ENCODE measurements at places on chromosomes 16 and 17.
A peak's percentile ranks its signal among the peaks of the same experiment; 100 is the strongest.

GRCh38 chr17:77451894-77452852 is 311.4 kb downstream of the SEC14L1 start:
- DNase-seq = no peak

GRCh38 chr17:81437191-81437651 is 42.0 kb downstream of the BAHCC1 start:
- DNase-seq = no peak

GRCh38 chr16:52727441-52727840 is 180.5 kb upstream of the TOX3 start:
- no peak for DNase-seq

DNA sequence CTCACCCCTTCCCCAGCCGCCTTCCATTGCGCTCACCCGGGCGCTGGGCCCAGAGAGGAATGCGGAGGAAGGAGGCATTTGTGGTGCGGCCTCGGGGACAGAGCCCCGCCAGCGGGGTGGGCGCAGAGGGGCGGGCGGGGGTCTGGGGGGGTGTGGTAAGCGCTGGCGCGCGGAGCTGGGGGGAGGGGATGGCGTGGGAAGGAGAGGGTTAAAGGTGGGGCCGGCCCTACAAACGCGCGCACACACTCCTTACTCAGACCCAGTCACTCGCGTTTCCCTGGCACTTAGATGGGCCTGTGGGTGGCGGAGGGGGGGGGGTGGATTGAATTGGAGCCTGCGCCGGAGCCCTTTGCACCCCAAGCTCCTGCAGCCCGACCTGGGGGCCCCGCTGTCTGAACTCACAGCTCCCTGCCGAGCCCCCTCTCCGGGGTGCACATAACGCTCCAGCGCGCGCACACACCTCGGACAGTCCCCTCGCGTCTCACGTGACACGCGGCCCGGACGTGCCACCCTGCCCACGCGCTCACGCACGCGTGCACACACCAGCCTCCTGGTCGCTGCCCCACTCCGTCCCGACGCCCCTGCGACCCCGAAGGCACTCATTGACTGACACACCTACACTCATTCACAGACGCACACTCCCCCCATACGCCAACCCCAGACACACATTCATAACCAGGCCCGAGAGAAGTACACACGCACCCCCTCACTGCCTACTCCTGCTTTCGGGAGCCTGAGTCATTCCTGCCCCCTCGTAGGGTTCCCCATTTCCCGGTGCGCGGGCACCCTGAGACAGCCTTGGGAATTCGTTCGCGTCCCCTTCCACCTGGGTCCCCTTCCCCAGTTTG is 844 bp downstream of the TBKBP1 start:
- DNase-seq = peak; percentile 49

GRCh38 chr17:33121272-33121671 is 129.6 kb downstream of the SPACA3 start:
- no peak for DNase-seq

DNA sequence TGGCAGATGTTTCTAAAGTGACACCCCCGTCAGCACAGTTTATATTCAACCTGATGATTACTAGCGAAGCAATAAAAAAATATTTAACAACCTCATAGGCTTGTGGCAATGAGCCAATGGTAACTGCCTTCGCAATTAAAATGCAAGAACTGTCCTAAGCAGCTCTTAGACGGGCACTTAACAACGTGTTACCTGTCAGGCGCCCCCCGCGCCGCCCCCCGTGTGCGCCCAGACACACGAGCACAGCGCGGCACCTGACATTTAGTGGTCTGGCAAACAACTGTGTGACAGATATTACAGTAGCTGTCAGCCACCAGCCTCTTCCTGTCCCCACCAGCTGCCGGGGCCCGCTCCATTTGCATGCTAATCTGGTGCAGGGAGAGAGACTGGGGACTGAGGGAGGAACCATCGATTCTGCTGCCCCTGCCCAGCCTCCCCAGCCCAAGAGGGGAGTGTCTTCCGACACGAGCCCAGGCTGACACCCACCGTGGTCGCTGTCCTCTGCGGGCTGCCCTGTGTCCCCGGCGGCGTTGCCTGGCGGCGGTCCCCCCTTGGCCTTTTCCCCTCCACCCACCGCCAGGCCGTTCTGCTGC is 12.7 kb downstream of the NDUFAF8 start:
- no peak for DNase-seq

DNA sequence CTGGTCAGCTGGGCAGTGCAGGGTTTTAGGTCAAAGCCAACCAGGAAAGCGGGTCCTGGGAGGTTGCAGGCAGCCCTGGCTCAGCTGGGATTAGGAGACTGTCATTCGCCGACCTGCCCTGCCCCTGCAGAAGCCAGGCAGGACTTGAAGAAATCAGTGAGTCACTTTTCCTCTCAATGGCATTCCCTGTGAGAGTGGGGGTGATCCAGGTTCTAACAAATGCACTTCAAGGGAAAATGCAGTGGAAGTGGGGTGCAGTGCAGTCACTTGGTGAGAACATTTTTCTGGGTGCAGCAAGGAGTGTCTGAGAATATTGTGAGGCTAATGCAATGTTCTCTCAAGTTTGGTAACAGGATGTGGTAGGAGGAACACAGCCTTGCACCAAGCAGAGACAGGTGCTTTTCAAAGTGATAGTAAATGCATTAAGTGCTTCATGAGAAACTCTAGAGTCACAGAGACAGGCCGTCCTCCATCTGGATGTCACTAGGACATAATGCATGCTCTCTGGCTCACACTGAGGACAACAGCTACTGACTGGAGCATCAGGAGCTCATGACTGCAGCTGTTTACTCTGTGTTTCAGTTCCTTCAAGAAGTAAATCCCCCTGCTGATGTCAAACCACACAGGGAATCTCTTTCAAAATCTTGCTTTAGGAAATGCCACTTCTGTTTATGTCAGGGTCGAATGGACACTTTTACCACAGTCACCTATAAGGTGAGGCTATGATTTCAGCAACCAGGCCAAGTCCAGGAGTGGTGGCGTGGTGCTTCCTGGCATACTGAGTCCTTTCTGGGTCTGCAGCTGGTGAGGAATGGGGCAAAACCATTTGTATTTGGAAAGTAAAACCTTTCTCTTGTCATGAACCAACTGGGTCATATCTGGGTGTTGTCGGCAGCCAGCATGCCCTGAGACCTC is 16.7 kb downstream of the CDK5R1 start:
- no peak for DNase-seq

DNA sequence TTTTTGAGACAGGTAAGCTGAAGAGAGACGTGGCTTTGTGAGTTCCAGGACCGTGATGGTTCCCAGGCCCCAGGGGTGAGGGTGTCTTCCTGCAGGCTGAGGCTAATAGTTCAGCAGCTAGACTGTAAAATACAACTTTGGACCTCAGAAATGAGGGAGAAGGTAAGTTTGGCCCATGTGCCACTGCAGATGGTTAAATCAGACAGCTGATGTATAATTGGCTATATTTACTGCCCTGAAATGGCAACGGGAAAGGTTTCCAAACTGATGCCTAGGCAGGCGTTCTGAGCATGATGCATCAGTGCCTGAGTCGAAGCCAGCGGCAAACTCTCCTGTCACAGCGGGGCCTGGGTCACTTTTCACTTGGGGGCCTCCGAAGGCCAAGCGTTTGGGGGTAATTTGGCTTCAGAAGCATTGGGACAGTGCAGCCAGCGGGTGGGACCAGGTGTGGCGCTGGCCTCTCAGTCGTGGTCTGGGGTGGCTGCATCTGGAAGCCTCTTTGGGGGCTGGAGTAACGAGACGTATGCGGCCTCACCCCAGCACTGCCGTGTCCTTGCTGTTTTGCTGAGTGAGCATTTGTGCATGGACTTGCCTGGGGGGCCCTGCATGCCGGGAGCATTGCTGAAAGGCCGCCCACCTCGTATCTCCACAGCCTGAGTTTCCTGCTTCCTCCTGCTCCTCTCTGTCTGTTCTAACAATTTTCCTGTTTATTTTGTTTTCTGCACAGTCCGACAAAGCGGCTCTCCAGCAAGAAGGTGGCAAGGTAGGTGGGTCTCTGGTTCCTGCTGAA is 31.2 kb upstream of the CAPN15 start:
- no peak for DNase-seq

DNA sequence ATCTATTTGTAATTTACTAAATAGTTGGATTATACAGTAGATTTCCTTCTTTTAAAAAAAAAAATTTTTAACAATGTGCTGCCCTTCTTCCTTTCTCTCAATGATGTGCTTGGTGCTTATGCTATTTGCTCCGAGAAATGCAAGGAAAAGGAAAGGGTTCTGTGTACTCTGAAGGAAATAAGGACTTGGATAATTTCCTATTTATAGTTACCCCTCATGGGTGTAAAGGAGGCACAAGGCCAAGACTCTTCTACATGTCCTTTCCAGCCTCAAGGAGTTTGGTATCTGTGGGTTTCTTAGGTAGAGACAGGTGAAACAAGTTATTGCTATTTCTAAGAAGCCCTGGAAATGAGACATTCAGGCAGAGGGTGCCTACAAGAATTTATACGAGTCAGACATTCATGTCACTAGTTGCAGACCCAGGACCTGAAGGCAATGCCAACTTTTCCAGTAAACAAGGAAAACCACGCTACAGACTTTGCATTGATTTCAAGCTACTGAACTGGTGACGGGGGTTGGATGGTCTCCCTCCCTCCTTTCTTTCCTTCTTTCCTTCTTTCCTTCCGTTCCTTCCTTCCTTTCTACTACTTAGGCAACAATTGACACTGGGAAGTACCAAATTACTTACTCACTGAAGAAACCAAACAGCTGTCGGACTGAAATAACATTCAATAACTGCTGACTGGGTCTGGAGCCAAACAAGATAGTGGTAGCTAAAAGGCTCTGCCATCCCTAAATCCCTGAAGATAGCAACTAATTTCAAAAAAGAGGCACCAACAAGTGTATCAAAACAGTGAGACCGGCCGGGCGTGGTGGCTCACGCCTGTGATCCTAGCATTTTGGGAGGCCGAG is 33.8 kb upstream of the GHDC start:
- no peak for DNase-seq

GRCh38 chr16:15141586-15141985 is 47.5 kb upstream of the RRN3 start:
- no peak for DNase-seq

DNA sequence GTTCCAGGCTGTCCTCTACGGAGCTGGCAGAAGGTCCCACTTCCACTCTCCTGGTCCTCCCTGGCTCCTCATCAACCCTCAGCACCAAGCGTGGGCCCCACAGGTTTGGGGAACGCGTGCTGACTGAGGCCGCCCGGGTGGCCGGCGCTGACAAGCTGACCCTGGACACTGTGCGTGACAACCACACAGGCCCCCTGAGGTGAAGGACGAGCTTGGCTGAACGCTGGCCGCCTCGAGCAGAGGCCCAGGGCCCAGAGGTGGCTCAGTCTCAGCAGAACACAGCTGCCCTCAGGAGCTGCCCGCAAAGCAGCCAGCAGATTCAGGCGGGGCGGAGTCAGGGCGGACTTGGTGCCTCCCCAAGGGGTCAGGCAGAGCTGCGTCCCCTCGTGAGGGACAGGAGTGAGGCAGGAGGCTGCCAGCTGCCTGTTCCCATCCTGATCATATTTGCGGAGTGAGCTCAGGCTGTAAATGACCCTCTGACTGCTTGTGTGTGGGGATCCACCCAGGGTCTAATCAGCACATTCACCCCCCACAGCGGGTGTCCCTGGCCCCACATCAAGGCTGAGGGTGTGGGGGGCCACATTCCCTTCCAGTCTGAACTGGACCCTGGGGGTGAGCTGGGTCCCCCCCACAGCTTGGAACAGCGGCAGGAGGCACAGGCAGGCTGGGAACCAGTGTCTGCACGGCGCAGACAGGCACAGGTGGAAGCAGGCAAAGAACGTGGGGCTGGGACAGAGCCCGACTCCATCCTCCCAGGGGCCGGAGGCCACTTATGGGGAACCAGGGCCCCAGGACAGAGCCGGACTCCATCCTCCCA is 105.1 kb upstream of the METRNL start:
- DNase-seq = no peak

DNA sequence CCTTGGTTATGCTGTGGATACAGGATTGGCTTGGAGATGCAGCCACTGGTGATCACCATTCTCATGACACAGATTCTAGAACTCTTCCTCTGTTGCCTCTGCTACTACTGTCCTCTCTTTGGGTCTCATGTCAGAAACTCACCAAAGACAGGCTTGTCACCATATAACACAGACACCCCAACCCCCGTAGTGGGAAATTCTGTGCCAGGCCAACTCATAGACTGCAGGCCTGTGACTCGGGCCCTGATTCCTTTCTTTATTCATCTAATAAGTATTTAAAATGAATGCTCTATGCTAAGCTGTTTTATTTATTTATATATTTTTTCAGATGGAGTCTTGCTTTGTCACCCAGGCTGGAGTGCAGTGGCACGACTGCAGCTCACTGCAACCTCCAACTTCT is 9.5 kb downstream of the CYB5D2 start:
- no peak for DNase-seq

- DNase-seq = no peak
These were observed 1.7 kb downstream of the METRNL start for GRCh38 chr17:83080858-83081683.

DNA sequence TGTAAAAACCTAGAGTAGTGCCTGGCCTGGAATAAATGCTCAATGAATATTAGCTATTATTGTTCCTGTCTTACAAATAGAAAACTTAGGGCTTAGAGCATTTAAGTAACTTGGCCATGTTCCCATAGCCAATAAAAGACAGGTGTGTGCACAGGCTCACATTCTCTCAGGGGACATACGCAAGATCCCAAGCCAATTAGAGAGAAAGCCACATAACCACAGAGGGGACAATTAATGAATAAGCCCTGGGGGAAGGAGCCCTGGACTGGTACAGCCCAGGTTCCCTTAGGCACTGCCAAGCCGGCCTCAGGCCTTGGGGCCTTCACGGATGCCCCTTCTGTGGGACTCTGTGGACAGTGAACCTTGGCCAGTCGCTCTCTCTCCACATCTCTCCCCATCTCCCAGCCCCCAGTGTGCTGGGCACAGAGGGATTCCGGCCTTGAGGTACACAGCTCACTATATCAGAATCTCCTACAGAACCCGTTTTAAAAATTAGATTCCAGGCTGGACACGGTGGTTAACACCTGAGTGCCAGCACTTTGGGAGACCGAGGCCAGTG is 27.3 kb upstream of the ABCC12 start:
- DNase-seq = no peak

GRCh38 chr16:29962344-29962994 is 590 bp downstream of the TMEM219 start:
- no peak for DNase-seq

- DNase-seq = no peak
These were observed 10.5 kb upstream of the GSE1 start for GRCh38 chr16:85602402-85603202.

DNA sequence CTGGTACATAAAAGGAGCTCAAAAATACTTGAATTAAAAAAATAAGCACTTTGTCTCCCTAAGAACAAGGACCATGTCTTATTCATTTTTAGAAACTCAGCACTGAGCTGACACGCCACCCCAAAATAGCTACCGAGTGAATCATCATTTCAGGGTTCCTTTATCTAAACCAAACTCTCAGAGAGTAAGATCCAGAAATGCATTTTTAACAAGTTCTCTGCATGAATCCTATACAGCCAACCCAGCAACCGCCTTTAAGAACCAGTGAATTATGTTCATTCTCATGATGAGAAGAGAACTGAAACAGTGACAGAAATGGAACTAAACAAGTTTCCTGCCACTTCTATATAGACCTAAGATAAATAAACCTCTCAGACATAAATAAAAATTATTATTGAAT is 8.7 kb downstream of the C16orf87 start:
- DNase-seq = no peak
